ENCODE measurements at places on chromosomes 12 and 14.

GRCh38 chr12:88242571-88242925, 100.4 kb downstream of the TMTC3 start:
- DNase-seq, result no peak

GRCh38 chr12:130375296-130376287, 37.9 kb downstream of the PIWIL1 start:
- DNase-seq, result no peak

DNA sequence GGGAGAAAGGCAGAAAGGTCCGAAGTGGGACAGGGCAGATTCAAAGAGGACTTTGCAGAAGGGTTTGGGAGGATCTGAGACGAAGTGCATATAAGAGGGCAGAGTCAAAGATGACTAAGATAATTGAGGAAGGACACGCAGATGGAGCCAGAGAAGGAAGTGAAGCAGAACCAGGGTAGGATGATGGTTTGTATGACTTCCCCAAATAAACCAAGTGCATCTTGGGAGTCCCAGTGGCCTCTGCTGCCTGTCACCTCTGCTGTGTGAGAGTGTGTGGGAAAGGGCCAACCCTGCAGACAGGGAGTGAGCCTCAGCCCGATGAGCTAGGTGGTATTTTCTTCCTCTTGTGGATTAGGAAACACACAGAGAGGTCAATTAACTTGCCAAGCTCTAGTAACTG, 36.8 kb downstream of the FLVCR2 start:
- no peak for DNase-seq

GRCh38 chr12:52044292-52044983, 6.8 kb upstream of the NR4A1 start:
- no peak for DNase-seq

DNA sequence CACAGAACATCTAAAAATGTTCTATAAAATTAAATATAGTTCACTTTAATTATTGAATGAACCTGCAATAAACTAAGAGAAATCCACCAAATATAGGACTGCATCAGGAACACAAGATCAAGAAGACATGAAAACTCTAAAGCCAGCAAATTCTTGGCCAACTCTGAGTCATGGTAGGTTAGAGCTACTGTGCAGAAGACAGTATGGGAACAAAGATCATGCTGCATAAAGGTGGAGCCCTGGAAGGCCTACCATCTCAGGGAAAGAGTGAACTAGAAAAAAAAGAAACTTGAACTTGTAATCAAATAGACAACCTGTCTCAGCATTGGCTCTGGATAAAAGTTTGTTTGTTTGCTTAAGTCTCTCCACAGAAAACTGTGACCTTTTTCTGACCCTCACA, 66.9 kb upstream of the CNOT2 start:
- DNase-seq, result no peak

- DNase-seq, result no peak
These were observed 34.4 kb upstream of the DYNC1H1 start for GRCh38 chr14:101929946-101930345.

- no peak for DNase-seq
These were observed 25.1 kb upstream of the LTBP2 start for GRCh38 chr14:74637178-74637550.

GRCh38 chr12:19298836-19299605, 140.3 kb upstream of the AEBP2 start:
- no peak for DNase-seq

GRCh38 chr14:97033556-97034081, 236.4 kb downstream of the VRK1 start:
- no peak for DNase-seq

GRCh38 chr14:100297320-100298300, 8.6 kb downstream of the SLC25A29 start:
- DNase-seq, result no peak

GRCh38 chr14:90624732-90625400, 191.4 kb downstream of the TTC7B start:
- DNase-seq, result no peak

GRCh38 chr12:118357257-118358007, 15.3 kb downstream of the TAOK3 start:
- DNase-seq, result no peak

DNA sequence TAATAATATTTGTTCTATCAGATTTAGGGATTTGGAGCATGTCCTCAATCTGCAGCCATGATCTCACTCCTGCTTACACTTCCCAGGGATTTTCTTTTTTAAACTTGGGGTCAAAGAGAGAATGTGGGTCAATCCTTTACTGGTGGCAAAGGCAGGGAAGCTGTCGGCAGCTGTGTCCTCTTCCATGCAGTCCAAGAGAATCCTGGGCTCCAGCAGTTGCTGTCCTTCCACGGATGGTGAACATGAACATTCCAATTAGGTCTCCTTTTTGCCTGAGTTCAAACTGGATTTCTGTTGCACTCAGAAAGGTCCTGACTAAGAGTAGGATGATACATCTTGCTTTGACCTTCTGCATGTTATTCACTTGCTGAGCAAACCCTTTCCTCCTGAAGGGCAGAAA, 73.9 kb downstream of the ARL6IP4 start:
- no peak for DNase-seq

DNA sequence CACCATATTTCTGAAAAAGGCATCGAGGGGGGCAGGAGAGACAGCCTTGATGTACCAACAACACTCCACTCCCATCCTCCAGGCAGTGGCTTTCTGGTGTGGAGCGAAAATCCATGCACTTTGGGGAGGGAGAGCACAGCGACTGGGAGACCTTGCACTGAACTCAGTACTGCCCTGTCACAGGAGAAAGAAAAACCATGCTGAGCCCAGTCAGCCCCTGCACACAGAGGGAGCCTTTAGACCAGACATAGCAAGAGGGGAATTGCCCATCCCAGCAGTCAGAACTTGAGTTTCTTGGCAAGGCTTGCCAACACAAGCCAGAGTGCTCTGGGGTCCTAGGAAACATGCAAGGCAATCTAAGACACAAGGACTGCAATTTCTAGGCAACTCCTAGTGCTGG, 24.8 kb upstream of the SLC6A15 start:
- DNase-seq, result no peak

GRCh38 chr12:132277374-132277941, 51.9 kb downstream of the GALNT9 start:
- DNase-seq, result no peak

- DNase-seq, result no peak
These were observed 177.3 kb upstream of the NUDT4 start for GRCh38 chr12:93200291-93200917.

DNA sequence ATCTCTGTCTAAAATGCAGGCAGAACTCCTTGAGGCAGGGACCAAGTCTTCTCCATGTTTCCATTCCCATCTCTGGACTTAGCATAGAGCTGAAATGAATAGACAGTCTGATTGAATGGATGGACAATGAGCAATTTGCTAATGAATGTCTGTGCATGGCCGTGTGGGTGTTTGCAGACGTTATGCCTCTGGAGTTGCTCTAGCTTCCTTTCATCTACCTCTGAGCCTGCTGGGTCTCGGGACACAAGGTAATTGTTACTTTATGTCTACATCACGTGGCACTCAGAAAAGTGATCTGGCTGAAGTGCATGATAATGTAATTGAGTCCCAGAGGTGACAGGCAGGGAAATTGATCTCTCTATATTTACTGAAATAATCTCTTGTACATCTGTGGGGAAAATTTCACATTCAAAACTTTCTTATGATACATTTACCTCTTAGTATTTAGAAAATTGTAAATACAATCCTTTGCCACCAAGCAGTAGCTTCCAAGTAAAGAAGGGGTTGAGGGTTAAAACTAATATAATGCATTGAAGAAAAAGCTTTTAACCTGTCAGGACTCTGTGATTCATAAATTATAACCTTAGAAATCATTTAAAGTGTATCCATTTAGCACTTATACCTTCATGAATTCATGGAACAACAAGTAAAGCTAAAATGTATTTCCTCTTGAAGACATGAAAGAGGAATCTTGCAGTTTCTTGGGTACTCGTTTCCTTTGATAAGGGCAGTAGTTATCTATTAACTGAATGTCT, 424.1 kb downstream of the APAF1 start:
- DNase-seq, result no peak

DNA sequence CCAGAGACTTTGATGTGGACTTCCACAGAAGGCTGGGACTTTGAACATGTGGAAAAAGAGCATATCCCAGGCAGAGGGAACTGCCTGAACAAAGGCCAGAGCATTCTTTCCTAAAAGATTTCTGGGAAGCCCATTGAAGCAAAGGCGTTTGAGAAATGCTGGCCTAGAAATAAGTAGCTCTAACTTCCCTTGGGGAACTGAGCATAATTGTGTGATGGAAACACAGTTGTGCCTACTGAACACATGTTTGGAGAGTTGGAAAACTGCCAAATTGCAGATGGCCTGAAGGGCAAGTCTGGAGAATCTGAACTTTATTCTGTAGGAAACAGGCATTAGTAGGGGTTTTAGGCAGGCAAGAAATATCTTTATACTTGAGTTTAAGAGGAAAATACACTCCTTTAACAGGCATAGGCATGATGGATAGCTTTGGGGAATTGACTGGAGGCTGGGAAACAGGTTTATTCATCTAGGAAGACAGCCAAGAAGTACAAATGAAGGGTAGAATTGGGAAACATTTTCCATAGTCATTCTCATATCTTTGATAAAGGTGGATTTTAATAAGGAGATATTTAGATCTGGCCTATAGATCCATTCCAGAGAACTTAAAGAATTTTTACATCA, 134.1 kb downstream of the TPH2 start:
- no peak for DNase-seq

- DNase-seq, result no peak
These were observed 22.4 kb downstream of the SOCS2 start for GRCh38 chr12:93594766-93595311.

Data from activated T-helper 1 cell treated with Interleukin-2 at 50 U/mL for 16 hours (primary cell).